ENCODE measurements at places on chromosomes 1 and 21. TPM values are rescaled to one million over a fixed set of nuclear protein-coding genes. Genes with fewer than 3 reads are reported as not detected.

FAM131C gene
- total RNA-seq, result 0.16 TPM

DIO1 gene
- total RNA-seq, result not detected

- H3K4me3 ChIP-seq, result no peak overlapping the region
- H3K4me1 ChIP-seq, result peaks cover 28% of the 10 kb centered on the region
- no peaks in the 10 kb centered on the region for H3K27me3 ChIP-seq
- H3K36me3 ChIP-seq, result no peaks in the 10 kb centered on the region
- no peak for DNase-seq
Measured at GRCh38 chr1:201939148-201939547, 7.2 kb downstream of the LMOD1 start.

- H3K27me3 ChIP-seq, result no peaks in the 10 kb centered on the region
- H3K36me3 ChIP-seq, result no peaks in the 10 kb centered on the region
- H3K27ac ChIP-seq, result no peak overlapping the region
- DNase-seq, result no peak
- peaks cover under 1% of the 10 kb centered on the region for H3K4me1 ChIP-seq
Measured at GRCh38 chr1:182035097-182035770, 26.3 kb downstream of the ZNF648 start.

GRCh38 chr1:168832661-168833060 is 103.7 kb upstream of the DPT start:
- no peak overlapping the region for H3K4me3 ChIP-seq
- no peaks in the 10 kb centered on the region for H3K27me3 ChIP-seq
- no peak for DNase-seq
- no peaks in the 10 kb centered on the region for H3K36me3 ChIP-seq
- H3K27ac ChIP-seq, result no peak overlapping the region
- H3K4me1 ChIP-seq, result no peaks in the 10 kb centered on the region

Data from K562 (cell line).